ENCODE measurements at places on chromosomes 6 and 20.

- DNase-seq: no peak
Observed at GRCh38 chr6:153425536-153425935, 294.5 kb upstream of the RGS17 start.

DNA sequence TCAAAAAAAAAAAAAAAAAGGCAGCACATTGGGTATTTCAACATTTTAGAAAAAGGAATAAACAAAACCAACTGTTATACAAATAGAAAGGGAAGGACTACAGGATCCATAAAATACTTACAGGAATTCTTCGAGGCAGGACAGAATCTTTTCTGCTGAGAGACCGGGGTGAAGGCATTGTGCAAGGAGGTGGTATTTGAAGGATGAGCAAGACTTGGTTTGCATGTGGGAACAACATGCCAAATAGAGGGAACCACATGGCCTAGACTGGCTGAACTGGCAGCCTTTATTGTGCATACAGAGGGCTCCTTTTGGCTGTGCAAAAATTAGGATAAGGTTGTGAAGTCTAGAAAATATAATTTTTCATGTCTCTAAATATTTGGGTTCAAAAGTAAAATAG is 62.9 kb downstream of the SCAND1 start:
- DNase-seq: no peak

- DNase-seq: no peak
Observed at GRCh38 chr6:170405311-170405975, 98.9 kb downstream of the FAM120B start.

DNA sequence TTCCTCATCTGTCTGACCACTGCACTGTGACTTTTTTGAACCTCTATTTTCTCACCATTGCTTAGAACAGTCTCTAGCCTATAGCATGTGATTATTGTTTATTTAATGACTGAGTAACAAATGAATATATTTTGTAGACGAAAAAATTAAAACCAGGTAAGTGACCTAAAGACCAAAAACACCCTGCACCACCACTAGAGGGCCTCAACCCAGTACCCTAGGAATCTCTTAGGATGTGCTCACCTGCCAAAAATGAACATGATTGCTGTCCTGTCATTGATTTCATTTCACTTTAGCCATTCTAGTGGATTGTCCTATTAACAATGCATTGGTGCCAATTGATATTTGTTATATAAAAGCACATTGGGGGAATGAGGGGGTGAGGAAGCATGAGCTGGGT is 199.1 kb downstream of the COL9A1 start:
- no peak for DNase-seq

DNA sequence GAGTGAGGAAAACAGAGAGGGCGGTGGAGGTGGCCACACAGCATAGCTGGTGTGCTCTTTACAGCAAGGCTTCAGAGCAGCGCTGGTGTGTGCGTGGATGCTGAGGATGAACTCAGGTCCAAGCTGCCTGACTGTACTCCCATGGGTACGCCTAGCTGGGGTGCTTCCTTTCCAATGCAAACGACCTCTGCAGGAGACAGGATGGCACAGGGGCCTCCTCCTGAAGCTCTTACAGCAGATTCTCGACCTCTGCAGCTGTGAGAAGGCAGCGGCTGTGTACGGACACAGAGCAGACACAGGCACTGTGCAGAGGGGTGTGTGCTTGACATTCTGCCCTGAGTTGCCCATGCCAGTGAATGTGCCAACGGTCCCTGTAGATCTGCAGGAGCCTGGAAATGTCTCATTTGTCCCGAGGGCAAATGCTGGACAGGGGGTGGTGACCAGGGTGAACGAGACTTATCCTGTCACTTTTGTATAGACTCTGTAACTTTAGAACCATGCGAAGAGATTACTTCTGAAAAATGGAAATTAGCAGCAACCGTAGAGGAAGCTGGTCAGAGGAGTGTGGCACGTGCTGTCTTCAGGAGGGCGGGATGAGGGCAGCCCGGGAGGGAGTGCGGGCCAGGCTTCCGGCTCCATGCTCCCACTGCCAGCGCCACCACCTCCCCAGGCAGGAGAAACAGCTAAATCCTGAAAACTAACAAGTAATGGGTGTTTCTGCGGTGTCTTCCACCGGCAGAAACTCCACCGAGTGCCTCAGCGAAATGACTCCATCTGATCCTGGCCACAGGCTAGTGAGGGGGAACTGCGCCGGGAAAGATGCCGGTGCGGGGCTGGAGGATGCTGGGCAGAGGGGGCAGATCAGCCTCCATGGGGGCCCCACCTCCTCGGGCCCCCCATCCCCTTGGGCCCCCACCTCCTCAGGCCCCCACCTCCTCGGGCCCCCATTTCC is 120.9 kb upstream of the RPS6KA2 start:
- no peak for DNase-seq

DNA sequence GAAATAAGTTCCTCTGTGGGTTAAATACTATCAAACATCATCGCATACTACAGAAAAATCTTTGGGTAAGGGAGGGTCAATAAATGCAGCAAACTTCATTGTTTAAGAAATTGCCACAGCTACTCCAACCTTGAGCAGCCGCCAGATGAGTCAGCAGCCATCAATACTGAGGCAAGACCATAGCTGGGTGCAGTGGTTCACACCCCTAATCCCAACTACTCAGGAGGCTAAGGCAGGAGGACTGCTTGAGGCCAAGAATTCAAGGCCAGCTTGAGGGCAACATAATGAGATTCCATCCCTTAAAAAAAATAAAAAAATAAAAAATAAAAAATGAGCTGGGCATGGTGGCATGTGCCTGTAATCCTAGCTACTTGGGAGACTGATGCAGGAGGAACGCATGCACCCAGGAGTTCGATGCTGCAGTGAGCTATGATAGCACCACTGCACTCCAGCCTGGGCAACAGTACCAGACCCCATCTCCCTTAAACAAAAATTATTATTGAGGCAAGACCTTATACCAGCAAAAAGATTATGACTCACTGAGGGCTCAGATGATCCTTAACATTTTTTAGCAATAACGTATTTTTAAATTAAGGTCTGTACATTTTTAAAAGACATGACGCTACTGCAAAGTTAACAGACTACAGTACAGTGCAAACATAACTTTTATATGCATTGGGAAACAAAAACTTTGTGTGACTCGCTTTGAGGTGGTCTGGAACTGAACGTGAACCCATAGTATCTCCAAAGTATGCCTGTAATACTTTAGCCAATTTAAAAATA is 8.8 kb downstream of the SRPK1 start:
- DNase-seq: no peak

DNA sequence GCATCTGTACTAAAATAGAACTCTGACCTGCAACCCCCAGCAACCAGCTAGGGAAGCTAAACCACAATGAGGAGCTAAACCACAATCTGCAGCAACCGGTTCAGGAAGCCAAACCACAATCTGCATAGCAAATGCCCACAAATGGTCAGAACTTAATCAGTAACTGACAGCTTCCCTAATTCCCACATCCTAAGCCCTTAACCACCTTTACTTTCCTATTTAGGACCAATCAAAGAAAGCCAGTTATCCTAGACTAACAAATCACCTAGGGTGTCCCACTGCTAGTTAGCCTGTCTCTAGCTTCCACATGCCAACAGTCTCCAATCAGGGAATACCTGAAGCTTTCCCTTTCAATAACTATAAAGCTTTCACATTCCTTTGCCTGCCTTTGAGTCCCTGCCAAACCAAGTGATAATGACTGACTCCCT is 424.6 kb upstream of the PTCHD4 start:
- DNase-seq: no peak

- DNase-seq: no peak
Observed at GRCh38 chr6:146871611-146872425, 273.0 kb downstream of the ADGB start.

DNA sequence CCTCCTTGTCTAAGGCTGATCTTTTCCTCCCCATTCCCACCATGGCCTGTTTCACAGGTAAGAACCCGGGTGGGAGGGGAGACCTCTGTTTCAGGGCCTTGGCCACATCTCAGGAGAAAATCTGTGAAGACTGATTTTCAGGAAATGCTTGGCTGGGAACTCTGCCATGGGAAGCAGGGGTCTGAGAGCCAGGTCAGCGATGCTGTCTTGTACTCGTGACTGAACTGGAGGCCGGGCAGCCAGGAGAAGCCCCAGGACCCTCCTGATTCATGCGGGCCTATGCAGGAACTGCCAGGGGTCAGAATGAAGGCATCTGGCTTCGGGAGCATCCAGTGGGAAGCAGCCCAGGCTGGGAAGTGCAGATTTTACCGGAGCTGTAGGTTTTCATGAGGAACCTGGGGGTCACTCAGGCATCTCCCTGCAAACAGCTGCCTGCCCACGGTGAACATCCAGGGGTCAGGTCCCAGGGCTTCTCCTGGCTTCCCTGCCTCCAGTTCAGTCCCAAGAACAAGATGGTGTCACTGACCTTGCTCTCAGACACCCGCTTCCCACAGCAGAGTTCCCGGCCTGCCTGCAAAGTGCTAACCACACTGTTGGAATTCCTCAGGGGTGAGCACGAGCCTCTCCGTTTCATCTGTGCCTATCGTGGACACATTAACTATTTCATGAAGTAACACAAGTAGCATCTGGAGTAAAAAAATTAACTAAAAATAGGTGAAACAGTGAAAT is 90.2 kb upstream of the SULF2 start:
- DNase-seq: no peak

Measured in C1 segment of cervical spinal cord (tissue), 14 donors.